ENCODE measurements at places on chromosomes 11 and 22. TPM values are rescaled to one million over a fixed set of nuclear protein-coding genes. Genes with fewer than 3 reads are reported as not detected.

DNA sequence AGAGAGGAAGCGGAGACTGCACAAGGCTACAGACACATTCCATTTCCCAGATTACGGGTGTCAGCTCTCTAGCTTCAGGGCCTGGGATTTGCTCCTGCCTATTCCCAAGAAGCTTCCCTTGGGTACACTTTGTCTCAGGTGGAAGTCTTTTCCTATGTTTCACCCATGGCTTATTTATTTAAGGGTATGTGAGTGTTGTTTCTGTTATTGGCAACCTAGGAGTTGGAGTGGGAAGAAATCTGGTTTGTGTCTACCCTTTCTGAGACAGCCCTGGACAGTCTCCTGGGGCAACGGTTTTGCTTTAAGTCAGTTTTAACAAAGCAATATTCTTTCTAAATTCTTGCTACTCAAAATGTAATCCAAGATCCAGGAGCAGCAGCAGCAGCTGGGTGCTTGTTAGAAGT lies 127.0 kb downstream of the MICAL2 start:
- peaks cover 31% of the 10 kb centered on the region for H3K36me3 ChIP-seq
- H3K4me1 ChIP-seq, result peaks cover 33% of the 10 kb centered on the region
- DNase-seq, result no peak
- H3K27me3 ChIP-seq, result no peaks in the 10 kb centered on the region
- H3K27ac ChIP-seq, result no peak overlapping the region

The TCN1 gene
- not detected for total RNA-seq

DNA sequence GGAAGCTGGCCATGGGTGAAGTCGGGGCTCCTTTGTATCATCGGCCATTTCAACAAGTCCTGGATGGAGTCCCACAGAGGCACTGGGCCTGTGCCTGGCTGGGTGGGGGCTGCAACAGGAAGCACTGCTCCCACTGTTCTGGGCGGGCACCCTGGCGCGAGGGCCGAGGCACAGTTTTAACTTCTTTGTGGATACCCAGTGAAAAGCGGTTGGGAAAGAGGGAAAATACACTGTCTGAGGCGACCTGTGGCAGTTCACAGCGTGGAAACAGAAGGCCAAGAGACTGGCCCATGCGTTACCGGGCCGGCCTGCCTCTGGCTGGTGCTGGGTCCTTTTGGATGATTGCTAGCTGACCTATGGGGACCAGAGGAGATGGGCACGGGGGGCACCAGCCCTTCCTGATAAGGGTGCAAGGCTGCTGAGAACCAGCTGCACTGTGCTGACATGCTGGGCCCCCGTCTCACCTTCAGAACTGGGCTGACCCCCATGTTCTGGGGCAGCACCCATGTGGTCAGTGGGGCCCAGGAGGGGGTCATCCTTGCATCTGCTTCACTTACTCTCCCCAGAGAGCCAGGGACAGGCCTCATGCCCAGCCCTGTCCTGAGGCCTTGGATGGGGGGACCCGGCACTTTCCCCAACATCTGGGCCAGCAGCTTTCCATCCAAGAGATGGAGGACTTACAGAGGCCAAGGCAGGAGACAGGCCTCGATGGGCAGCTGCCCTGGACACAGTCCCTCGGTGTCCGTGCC lies 4.2 kb downstream of the OVOL1 start:
- peaks cover 18% of the 10 kb centered on the region for H3K4me1 ChIP-seq
- H3K4me3 ChIP-seq, result no peak overlapping the region
- no peak for DNase-seq
- H3K36me3 ChIP-seq, result no peaks in the 10 kb centered on the region
- H3K27ac ChIP-seq, result no peak overlapping the region

- peaks cover 20% of the 10 kb centered on the region for H3K4me1 ChIP-seq
- DNase-seq, result peak; percentile 68
- no peaks in the 10 kb centered on the region for H3K36me3 ChIP-seq
- H3K4me3 ChIP-seq, result peak overlapping the region; percentile 45
- H3K27ac ChIP-seq, result no peak overlapping the region
Observed at GRCh38 chr22:31248138-31248745, 36.1 kb downstream of the LIMK2 start.

- H3K4me1 ChIP-seq, result peaks cover 12% of the 10 kb centered on the region
- H3K36me3 ChIP-seq, result peaks cover 29% of the 10 kb centered on the region
- no peak for DNase-seq
- H3K4me3 ChIP-seq, result no peak overlapping the region
Observed at GRCh38 chr11:34909415-34909814, 6.8 kb downstream of the APIP start.

GRCh38 chr11:61918251-61918937 lies 1.0 kb upstream of the RAB3IL1 start:
- peaks cover 66% of the 10 kb centered on the region for H3K27me3 ChIP-seq
- DNase-seq, result no peak
- H3K36me3 ChIP-seq, result no peaks in the 10 kb centered on the region
- peak overlapping the region; percentile 75 for H3K4me3 ChIP-seq

- no peaks in the 10 kb centered on the region for H3K4me1 ChIP-seq
- H3K4me3 ChIP-seq, result no peak overlapping the region
- no peak overlapping the region for H3K27ac ChIP-seq
Observed at GRCh38 chr22:19868773-19869471, 14.2 kb upstream of the GNB1L start.

The CASP4 gene
- 43.9 TPM for total RNA-seq

The CACNA1I gene
- total RNA-seq, result 0.27 TPM

- H3K27me3 ChIP-seq, result no peaks in the 10 kb centered on the region
- H3K36me3 ChIP-seq, result peaks cover 6% of the 10 kb centered on the region
- H3K4me1 ChIP-seq, result no peaks in the 10 kb centered on the region
- DNase-seq, result no peak
- H3K27ac ChIP-seq, result no peak overlapping the region
- no peak overlapping the region for H3K4me3 ChIP-seq
Observed at GRCh38 chr11:117193130-117194020, 5.8 kb upstream of the TAGLN start.

The KRTAP5-1 gene
- not detected for total RNA-seq

The NCF4 gene
- total RNA-seq, result 2.3 TPM

The SCGB1D2 gene
- total RNA-seq, result not detected

- no peak overlapping the region for H3K27ac ChIP-seq
- DNase-seq, result no peak
- peaks cover 13% of the 10 kb centered on the region for H3K27me3 ChIP-seq
- no peaks in the 10 kb centered on the region for H3K36me3 ChIP-seq
- H3K4me1 ChIP-seq, result no peaks in the 10 kb centered on the region
Observed at GRCh38 chr11:123755813-123756212, 1.5 kb upstream of the OR6X1 start.

Data from activated naive CD8-positive, alpha-beta T cell treated with anti-CD3 and anti-CD28 coated beads for 36 hours (primary cell).